Cerebellar nuclear complex (tissue), 1 donor: ENCODE measurements at places on chromosomes 13 and 19.

DNA sequence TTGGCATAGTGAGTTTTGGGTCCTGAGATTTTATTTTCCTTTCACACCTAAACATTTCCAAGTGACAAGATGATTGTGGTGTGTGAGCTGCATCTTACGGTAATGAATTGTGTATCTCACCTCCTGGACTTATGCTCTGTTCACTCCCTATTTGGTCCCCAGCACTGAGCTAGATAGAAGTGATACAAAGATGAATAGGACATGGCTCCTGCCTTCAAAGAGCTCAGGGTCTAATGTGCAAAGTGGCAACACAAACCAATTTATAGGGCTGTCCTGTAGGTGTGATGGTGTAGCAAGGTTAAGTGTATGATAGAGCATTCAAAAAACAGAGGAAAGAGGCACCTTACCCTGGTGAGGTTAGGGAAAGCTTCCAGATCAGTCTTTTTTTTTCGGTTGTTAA is 17.6 kb upstream of the TNFRSF19 start:
- DNase-seq, result no peak

- no peak for DNase-seq
Observed at GRCh38 chr13:98664510-98664909, 87.6 kb upstream of the STK24 start.

DNA sequence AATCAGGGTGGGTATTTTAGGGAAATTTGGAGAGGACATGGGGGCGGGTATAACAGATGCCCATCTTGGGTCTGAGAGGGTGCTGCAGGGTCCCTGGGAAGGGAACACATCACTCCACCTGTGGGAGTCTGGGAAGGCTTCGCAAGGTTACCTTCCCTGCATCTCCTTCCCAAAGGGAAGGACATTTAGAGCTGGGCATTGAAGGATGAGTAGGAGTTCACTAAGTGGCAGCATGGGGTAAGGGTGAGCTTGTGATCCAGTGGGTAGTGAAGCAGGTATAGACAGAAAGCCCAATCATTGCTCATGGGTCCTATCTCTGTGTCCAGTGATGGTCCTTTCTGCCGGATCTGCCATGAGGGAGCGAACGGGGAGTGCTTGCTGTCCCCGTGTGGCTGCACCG is 13.2 kb downstream of the MARCHF2 start:
- DNase-seq, result no peak

DNA sequence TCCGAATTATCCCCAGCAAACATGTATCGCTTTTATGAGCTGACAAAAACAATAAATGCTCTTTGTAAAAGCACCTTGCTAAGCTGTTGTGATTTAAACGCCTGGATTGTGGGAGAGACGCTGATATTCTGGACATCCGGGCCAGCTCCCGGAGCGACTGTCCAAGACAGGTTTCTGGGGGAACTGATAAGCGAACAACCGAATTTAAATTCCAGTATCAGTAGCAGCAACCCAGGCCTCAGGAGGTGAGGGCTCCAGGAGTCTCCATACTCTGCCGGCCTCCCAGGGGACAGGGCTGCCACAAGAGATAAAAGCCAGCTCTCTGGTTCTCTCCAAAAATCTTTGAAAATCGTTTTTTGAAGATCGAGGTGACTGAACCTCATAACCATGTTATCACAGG is 50.3 kb upstream of the VSTM2B start:
- no peak for DNase-seq

- DNase-seq, result peak; percentile 66
Observed at GRCh38 chr19:7715671-7716070, 13.7 kb upstream of the FCER2 start.

- DNase-seq, result no peak
Observed at GRCh38 chr13:106696140-106696539, 128.2 kb upstream of the ARGLU1 start.

- peak; percentile 23 for DNase-seq
Observed at GRCh38 chr13:100521851-100522617, 66.6 kb downstream of the GGACT start.

- DNase-seq, result no peak
Observed at GRCh38 chr13:63517371-63517770, 2101.7 kb upstream of the PCDH20 start.

GRCh38 chr13:52765611-52766390 is 26.2 kb upstream of the CNMD start:
- DNase-seq, result no peak

DNA sequence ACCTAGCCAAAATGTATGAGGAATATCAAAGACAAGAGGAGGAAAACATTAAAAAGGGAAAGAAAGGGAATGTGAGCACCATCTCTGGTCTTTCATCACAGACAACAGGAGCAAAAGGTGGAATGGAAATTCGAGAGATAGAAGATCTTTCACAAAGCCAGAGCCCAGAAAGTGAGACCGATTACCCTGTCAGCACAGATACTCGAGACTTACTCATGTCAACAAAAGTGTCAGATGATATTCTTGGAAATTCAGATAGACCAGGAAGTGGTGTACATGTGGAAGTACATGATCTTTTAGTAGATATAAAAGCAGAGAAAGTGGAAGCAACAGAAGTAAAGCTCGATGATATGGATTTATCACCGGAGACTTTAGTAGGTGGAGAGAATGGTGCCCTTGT is 217.0 kb downstream of the NBEA start:
- no peak for DNase-seq

- no peak for DNase-seq
Observed at GRCh38 chr19:5772416-5772815, 12.1 kb downstream of the PRR22 start.

DNA sequence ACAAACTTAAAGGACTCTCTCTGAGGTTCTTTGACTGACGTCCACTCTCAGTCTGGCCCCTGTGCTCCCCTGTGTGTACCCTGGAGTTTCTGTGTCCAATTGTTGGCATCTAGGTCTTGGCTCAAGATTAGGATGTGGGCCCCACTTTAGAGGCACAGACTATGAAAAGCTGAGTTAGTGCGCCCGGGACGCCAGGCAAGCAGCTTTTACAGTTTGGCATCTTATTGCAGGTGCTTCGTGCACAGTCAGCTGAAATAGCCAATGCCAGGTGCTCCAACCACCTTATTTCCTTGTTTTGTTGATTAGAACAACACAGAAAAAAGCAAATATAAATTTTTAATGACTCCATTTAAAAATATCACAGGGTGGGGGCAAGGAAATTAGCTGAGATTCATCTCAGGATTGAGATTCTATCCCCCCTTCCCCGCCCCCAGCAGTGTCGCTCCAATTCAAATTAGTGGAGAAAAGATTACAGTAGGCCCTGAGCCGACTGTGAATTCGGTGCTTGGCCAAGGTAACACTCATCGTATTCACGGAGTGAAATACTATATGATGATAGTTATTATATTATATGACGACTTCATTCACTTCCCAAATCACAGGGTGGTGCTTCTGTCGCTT is 4.3 kb downstream of the SOX1 start:
- no peak for DNase-seq

DNA sequence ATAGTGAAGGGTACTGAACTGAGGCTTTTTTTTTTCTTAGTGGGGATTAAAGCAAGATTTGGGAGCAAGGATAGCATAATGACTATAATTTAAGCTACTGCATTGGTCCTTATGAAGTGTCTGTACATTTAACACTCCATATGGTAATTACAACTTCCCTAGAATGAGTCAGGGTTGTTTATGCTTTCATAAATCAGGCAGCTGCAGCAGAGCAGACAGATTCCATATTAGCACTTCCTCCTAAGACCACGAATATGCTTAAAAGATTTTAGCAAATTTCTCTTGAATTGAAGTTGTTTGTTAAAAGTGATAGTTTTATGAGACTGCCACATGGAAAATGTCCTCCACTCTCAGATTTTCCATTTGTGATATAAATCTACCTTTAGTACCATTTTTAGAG is 401.1 kb upstream of the SPRY2 start:
- DNase-seq, result no peak

GRCh38 chr13:33642374-33643065 is 175.4 kb upstream of the RFC3 start:
- DNase-seq, result no peak

DNA sequence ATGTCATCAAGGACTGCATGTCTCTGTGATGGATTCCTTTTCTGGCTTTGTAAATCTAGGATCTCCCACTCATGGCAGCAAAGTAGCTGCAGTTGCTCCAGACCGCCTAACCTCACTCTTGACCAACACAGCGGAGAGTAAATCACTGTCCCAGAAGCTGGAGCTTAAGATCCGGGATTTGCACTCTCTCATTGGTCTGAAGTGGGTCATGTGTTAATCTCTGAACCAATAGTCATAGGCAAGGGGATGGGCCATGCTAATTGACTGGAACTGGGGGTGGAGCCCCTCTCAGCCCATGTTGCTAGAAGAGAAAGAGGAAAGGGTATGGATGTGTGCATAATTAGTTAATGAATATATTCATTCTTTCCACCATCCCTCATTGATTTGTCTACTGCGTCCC is 34.0 kb downstream of the VAV1 start:
- no peak for DNase-seq

- DNase-seq, result no peak
Observed at GRCh38 chr13:41470196-41470595, 12.8 kb downstream of the RGCC start.

DNA sequence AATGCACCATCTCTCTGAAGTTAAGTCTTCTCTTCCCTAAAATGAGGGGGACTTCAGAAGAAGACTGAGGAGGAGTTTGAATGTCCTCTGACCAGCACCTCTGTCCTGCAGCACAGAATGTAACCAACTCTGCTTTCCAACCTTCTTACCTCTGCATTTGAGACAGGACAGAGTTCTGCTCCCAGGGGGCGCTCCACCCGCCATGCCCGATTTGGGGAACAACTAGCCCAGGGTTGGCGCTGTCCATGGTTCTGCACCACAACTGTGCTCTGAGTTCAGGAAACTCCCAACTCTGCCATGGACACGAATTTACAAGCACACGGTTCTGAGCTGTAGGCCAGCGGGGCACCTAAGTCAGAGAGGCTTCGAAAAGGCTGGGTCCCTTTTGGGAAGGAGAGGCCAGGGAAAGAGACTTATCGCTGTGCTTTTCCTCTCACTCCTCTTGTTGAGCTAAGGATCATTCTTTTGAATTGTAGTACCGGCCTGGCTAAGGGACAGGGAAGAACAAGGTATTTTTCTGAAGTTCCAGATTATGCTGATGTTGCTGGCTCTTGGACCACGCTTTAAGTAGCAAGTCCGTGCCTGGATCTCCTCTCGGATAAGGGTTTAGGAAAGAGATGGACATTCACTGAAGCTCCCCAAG is 22.2 kb downstream of the SIGLEC5 start:
- no peak for DNase-seq

DNA sequence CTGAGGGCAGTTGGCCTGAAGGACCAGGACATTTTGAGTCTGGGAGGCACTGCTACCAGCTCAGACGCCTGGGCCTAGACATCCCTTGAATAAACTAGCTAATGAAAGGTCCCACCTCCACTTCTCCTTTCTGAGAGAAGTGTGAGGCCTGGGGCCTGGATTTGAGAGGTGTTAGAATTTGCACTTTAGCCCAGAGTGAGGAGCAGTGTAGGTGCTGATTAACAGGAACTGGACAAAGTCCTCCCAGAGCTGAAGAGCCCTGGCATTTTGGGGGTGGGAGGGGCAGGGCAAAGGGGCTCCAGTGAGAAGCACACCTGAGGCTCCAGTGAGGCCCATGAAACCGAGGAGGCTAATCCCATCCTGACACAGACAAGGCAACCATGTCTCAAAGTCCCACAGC is 15.2 kb upstream of the SLC1A5 start:
- DNase-seq, result no peak

DNA sequence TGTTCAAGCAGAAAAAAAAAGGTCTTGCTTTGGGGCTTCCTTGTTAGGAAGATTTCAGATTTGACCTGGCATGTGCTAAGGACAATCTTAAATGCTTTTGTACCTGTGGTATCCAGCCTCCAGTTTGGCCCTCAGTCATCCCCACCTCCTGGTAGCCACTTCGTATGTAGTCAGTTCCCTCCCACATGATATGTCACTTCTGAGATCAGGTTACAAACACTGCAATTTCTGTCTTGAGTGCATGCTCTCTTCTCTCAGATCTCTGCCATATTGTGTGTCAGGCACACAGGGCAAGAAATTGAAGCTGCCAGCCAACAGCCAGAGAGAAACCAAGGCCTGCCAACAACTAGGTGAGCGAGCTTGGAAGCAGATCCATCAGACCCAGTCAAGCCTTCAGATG is 60.3 kb upstream of the STARD13 start:
- no peak for DNase-seq

DNA sequence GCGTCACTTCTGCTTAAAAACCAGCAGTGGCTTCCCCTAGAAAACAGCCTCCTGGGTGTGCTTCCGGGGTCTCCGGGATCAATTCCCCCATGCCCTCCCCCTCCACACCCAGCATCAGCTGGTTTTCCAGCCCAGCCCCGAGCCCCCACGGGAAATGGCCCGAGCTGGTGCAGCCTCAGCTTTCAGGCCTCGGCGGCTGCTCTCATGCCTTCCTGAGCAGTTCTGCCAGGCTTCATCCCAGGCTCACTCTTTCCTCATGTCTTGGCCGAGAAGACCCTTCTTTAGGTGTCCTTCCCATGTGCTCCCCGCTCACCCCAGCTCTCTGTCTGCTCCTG is 103.1 kb upstream of the RNF113B start:
- DNase-seq, result no peak

DNA sequence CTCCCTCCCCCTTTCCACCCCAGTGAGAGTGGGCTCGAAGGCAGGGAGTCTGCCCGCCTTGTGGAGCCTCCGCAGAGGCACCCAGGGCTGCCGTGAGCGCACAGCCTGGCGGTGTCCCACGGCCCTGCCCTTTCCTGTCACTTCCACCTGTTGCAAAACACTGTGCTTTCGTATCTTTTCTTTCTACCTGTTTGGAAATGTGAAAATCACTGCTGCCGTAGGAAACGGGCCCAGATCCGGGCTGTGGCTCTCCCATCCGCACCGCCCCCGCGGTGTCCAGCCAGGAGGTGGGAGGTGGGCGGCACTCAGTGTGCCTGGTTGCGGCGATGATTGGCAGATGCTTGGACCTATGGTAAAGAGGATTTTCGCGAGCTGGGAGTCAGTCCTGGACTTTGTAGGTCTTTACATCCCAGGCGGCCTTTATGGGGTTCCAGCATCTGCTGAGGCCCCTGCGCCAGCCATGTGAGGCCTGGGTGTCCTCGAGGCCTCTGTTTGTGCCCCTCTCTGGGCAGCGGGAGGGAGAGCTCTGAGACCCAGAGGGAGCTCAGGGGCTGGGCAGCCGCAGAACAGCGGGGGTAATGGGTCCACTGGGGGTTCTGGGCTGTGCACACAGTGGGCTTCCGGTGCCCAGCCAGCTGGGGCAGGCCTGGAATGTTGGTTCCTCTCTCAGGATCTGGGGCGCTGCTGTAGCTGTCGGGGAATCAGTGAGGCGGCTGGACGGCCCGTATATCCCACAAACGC is 6.1 kb downstream of the STK11 start:
- DNase-seq, result no peak

GRCh38 chr13:96299235-96299634 is 209.3 kb downstream of the HS6ST3 start:
- no peak for DNase-seq
